ENCODE measurements at places on chromosomes 11 and 22.

- DNase-seq: peak; percentile 16
Observed at GRCh38 chr11:7278314-7278917, 26.7 kb downstream of the SYT9 start.

- no peak for DNase-seq
Observed at GRCh38 chr11:17637901-17638300, 81.5 kb upstream of the MYOD1 start.

DNA sequence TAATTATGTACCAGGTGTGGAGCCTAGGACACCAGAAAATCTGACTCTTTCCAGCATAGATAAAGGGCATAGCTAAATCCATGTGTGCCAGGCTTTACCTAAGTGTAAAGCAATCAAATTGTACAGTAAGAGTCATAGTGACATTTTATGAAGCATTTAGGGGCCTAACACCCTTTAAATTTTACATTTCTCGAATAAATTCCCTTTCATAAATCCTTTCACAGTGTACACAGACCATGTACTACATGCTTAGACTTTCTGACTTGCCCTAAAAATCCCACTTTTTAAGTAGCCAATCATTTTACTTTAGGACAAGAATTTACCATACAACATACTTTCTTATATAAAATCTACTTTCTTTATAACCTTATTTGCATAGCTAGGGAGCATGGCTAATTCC, 727.6 kb upstream of the LUZP2 start:
- DNase-seq: no peak

- peak; percentile 28 for DNase-seq
Observed at GRCh38 chr11:112822478-112823274, 138.5 kb upstream of the NCAM1 start.

- DNase-seq: no peak
Observed at GRCh38 chr11:19602891-19603290, 109.7 kb upstream of the NAV2 start.

GRCh38 chr11:34235591-34236071, 122.2 kb downstream of the ABTB2 start:
- no peak for DNase-seq

DNA sequence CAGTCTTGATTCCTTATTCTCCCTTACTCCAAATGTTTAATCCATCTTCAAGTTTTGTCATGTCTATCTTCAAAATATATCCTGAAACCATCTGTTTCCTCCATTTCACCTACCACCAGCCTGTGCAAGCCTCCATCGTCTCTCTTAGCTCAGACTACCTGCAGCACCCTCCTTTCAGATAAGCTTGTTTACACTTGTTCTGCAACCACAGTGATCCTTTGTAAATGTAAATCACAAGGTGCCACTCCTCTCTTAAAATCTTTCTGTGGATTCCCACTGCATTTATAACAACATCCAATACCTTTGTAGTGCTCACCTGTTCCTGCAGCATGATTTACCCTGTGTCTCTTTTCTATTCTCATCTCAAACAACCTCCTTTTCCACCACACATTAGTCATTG, 31.8 kb upstream of the GPR83 start:
- DNase-seq: no peak

DNA sequence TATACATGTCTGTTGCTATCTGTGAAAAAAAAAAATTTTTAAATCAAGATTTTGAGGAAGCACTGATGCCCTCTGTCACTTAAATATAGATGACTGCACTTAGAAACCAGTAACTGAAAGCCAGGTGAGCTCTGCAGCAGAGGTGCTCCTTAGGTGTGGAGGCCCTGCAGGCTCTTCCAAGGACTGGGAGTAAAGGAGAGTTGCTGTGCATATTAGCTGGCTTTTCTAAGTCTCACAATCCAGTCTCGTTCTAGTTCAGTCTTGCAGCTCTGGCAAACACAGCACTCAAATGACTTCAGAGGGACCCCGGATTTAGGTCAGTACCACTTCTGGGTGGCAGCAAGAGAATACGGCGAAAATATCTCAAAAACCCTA, 61.0 kb downstream of the LARGE2 start:
- no peak for DNase-seq

- DNase-seq: no peak
Observed at GRCh38 chr11:60431251-60431650, 1.9 kb downstream of the MS4A5 start.

GRCh38 chr22:35451592-35451991, 51.7 kb downstream of the MCM5 start:
- no peak for DNase-seq

- no peak for DNase-seq
Observed at GRCh38 chr11:41047229-41047628, 412.2 kb downstream of the LRRC4C start.

DNA sequence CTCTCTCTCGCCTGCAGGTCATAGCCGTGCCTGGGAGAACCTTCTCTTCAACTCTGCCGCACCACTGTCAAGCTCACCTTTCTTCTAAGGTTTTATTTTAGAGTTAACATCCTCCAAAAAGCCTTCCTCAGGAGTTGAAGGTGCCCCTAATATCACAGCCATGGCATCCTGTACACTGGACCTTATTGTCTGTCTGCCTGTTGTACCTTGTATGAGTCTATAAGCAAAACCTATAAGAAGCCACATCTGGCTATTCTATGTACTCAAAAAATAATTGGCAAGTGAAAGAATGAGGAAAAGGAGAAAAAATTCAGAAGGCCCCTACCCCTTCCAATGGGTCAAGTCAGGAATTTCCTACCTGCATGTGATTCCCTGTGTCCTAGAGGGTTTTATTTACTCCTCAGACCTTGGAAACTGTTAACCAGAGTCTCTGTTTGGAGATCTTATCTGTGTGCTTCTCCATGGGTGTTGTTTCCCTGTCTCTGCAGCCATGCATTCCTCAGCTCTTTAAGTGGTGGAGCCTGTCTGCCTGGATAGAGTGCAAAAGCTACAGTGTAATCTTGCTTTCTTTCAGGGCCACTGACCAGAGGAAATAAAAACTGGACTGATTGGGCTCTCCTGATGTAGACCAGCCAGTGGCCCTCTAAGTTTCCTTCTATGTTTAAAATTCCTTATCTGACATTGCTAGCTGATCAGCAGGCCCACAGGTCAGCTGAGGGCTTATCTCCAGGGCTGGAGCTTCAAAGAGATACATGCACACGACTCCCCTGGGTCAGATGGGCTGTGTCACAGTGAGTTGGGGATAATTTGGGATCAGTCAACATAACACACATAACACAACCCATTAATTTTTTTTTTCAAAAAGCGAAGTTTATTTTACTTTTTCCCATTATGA, 37.6 kb upstream of the TMEM135 start:
- no peak for DNase-seq

DNA sequence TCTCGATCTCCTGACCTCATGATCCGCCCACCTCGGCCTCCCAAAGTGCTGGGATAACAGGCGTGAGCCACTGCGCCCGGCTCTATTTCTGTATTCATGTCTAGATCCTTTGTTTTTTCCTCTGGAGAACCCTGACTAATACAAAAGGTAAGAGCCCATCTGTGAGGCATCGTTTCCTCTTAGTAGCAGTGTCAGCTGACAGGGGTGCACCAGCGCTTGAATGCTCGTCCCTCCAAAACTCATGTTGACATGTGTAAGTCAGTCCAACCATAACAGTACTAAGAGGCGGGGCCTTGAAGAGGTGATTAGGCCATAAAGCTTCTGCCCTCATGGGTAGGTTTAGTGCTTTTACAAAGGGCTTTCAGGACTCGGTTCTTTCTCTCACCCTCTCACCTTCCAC, 470.1 kb upstream of the B3GAT1 start:
- DNase-seq: no peak

DNA sequence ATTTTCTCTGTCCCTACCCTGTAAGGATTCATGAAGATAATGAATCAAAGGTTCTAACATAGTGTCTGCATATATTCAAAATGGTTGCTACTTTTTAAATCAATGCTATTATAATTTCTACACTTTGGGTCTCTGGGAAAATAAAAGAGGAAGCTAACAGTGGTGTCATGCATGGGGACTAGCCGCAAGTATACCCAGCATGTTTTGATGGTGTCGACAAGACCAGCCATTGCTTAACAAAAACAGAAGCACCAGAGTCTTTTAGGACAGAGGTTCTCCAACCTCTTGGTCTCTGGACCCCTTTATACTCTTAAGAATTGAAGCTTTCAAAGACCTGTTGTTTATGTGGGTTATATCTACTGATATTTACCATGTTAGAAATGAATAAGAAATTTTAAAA, 37.8 kb downstream of the RNF141 start:
- no peak for DNase-seq

DNA sequence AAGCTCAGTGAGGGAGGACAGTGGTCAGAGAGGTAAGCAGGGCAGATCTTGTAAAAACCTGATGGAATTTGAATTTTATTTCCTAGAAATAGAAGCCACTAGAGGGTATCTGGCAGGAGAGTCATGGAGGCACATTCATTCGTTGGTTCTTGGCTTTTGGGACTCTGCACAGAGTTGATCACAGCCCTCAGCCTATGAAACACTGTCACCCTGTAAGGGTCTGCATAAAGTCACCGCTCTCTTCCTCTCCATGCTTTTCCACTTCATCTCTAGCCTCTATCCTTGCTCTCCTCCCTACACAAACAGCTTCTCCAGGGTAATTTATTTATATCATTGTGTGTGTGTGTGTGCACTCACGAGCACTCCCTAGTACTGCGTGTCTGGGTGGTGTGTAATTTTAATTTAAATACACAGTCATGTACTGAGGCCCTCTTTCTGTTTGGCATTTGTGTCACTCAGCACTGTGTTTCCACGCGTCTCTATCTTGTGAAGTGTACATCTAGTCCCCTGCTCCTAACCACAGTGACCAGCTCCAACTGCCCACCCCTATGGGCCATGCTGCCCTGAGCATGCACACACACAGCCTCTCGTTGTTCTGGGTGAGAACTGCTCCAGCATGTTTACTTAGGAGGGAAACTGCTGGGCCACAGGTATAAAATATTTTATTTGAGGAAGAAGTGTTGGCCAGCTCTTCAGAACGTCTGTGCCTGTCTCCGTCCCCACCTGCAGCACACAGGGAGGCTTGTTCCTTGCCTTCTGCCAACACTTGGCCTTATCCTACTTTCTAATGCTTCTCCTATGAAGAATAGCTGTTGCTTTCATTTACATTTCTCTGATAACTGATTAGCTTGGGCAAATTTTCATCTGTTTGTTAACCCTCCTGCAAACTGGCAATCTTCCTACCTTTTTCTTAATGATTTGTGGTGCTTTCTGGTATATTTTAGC, 4.5 kb downstream of the KCNQ1OT1 start:
- DNase-seq: no peak

GRCh38 chr11:131737357-131737756, 366.9 kb downstream of the NTM start:
- no peak for DNase-seq

DNA sequence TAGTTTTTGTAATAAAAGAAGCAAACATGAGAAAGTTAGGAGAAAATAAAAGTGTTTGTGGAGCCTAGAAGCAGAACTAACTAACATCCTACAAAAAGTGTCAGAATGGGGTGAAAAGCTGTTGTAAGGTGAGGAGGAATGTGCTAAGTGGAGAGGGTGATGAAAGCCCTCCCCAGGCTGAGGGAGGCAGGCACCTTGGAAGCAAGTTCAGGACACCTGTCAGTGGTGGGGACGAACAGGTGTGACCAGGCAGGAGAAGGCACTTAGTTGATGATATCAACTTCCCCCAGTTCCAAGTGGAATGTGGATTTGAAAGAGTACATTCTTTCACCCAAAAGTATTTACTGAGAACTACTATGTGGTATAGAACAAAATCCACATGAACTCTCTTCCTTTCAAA, 18.7 kb upstream of the BMAL1 start:
- peak; percentile 17 for DNase-seq

DNA sequence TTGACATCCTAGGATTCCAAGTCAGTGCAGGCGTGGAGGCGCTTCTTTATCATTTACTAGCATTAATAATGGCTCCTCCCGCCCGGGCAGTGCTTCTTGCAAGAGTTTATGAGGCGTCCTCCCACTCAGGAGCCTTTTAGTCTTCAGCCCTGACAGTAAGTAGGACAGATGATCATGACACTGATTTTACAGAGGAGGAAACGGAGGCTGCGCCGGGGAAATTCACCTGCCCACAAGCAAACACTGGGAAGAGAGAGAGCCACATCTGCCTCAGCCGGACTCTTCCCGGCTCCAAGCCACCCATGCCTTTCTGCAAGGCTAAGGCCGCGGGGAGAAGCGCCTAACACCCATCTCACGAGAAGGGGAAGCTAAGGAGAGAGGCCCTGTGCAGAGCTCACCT, 35.9 kb downstream of the KIAA0930 start:
- DNase-seq: no peak

- DNase-seq: peak; percentile 38
Observed at GRCh38 chr11:12090061-12090591, 20.3 kb upstream of the MICAL2 start.

DNA sequence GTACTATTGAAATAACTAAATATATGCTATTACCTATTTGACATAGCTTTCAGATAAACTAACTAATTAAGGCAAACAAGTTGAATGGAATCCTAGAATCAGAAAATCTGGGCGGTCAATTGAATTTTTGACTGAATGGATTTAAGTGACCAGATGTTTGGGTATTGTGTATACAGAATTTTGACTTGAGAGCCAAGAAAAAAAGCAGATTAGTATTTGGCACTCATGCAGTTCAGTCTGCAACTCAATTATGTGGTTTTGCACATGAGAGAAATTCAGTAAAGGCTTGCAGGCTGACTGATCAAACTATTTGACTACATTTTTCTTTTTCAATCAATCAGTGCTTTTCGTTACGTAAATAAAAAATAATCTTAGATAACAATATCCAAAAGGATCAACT, 254.8 kb downstream of the GUCY1A2 start:
- DNase-seq: no peak

Measured in RPMI8226 (cell line).